ENCODE measurements at places on chromosomes 3 and 15.

DNA sequence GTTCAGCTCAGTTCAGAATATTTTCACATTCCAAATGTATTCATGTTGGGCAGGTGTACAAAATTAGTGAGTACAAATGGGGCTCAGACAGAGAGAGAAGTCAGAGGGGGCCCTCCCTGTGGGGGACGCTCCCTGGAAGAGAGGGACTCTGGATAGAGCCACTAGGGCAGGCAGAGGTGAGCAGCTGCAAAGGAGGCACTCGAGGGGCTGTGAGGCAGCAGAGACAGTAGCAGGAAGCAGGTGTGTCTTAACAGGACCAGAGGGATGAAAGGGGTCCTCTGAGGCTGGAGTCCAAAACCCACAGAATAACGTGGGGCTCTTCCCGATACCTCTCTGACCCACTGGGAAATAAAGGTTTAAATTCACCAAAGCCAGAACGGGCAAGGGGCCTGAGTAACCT, 127.1 kb downstream of the MEGF11 start:
- DNase-seq = no peak

DNA sequence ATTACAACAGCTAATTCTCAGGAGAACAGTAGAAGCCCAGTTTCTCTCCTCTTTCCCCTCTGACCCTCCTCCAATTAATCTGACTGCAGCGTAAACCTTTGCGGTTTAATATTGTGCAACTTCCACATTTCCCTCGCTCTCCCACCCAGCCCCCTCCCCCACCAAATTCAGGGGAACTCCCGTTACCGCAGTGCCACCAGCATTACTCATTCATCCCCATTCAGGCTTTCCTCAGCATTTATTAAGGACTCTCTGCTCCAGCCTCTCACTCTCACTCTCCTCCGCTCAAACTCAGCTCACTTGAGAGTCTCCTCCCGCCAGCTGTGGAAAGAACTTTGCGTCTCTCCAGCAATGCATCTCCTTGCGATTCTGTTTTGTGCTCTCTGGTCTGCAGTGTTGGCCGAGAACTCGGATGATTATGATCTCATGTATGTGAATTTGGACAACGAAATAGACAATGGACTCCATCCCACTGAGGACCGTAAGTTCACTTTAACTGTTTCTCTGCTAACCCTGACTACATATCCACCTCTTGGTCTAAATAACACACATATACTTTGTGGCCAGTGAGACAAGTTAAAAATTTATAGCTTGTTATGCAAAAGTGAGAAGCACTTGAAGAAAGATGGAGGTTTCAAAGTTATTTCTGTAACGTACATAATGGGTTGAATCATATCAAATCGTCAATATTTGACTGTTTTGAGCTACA, at the start of gene PTX3:
PTX3 (plus strand) TSS at position 268 of the 709 bp plus-strand sequence; CDS start at position 352, 84 bp downstream.
- DNase-seq = no peak

DNA sequence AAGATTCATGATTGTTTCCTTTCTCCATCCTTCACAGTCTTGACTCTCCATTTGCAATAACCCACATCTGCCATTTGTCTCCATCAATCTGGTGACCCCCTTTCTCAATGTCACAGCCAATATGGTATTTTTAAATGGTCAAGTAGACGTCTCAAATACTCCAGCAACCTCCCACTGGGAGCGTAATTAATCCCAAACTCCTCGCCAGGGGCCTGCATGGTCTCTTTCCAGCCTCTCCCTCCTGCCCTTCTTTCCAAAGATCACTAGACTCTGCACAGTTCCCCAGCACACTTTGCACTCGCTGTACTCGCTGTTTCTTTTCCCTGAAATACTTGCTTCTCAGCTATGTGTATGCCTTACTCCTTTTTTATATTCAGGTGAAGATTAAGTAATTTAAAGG, 115.3 kb downstream of the PLCH1 start:
- DNase-seq = no peak

- DNase-seq = no peak
These were observed 440 bp downstream of the PRTG start for GRCh38 chr15:55742498-55742926.

DNA sequence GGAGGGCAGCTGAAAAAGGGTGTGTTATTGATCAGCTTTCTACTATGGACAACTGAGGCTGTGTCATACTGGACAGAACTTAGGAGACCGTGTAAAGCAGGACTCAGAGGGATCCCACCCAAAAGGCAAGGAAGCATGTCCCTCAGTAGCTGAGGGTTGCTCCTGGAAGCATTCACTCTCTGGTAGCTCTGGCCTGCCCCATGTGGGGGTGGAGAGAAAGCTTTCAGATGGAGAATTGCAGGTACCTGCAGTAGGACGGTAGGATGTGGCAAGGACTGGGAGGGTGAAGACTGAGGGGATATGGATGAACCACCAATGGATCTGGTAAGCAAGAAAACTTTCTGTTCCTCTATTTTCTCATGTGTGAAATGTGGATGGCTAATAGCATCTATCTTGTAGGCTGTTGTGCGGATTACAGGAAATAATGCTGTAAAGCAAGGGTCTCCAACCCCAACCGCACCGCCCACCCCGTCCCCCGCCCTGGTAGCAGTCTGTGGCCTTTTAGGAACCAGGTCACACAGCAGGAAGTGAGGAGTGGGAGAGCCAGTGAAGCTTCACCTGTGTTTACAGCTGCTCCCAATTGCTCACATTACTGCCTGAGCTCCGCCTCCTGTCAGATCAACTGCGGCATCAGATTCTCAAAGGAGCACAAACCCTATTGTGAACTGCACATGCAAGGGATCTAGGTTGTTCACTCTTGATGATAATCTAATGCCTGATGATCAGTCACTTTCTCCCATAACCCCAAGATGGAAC, 157.7 kb upstream of the PROK2 start:
- no peak for DNase-seq

DNA sequence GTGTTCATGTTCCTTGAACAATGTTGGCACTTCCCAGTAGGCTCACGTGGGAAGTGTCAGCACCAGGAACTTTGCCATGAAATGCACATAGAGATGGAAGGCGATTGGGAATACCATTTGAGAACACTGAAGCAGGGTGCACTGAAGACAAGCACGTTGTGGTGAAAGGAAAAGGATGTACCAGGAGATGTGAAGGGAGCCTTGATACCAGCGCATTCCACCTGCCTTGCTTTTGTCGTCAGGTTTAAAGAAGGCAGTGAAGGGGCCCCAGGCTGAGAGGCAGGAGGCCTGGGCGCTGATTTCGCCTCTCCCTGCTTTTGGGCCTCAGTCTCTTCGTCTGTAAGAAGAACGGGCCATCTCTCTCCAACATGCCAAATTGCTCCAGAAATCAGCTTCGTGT, 194.5 kb upstream of the HES1 start:
- DNase-seq = no peak

GRCh38 chr15:83610132-83610531, 43.8 kb upstream of the ADAMTSL3 start:
- DNase-seq = no peak

DNA sequence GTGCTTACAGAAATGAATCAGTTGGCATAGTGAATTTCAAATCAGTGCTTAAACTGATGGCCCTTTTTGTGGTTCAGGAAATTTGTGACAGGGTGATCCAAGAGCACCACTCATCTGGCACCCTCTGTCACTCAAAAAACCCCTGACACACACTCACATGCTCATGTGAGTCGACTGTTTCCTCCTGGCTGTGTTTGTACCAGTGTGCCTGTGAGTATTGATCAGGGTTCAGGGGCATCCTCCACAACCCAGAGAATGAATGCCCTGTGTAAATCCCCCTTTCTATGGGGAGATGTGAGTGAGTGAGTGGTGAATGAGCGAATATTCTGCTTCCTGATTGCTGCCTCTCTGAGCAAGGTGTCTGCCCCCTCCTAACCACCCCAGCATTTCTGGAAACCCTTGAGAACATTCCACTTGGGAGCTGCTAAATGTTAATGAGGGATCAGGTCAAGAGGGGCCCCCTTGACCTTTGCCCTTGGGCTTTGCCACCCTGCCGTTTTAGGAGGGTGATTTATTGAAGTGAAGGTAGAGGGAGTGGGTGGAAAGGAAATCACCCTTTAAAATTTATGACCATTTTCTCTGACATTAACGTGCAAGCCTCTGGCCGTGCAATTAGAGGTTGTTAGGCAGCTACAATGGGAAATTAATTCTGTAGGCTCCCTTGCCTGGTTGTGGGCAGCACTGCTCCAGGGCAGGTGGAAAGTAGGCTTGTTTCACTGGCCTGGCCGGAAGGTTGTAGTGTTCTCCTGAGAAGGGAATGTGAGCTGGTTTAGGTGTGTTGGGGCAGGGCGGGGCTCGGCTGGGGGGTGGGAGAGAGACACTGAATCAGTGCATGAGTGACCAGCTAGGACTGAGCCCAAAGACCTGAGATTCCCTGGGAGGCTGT, 87.2 kb downstream of the SLCO3A1 start:
- no peak for DNase-seq

DNA sequence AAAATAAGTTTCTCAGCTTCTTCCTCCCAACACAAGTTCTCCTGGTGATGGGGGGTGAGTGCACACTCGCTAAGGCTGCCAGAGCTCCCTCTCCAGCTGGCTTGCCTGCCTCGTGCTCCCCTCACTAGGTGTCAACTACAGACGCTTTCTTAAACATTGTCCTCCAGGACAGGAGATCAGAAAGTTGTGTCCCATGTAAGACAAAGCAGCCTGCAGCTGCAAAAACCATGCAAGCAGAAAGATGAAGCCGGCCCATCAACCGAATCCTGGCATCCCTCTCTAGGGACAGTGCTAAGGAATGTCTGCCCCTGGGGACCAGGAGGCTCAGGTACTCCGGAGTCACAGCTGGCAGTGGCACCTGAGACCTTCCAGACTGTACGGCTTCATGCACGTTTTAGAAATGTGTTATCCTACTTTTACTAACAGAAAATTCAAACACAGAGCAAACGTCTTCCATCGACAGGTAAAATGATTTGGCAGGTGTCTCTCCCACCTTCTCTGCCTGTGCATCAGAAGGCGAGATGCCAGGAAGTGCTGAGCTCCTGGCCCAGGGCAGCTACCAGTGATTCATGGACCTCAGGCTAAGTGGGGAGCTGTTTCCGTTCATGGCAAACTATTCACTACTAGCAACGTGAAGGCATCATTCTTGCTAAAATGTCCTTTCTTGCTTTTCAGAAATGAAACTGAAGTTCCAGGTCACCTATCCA, 246.1 kb downstream of the ADAMTS17 start:
- DNase-seq = no peak

DNA sequence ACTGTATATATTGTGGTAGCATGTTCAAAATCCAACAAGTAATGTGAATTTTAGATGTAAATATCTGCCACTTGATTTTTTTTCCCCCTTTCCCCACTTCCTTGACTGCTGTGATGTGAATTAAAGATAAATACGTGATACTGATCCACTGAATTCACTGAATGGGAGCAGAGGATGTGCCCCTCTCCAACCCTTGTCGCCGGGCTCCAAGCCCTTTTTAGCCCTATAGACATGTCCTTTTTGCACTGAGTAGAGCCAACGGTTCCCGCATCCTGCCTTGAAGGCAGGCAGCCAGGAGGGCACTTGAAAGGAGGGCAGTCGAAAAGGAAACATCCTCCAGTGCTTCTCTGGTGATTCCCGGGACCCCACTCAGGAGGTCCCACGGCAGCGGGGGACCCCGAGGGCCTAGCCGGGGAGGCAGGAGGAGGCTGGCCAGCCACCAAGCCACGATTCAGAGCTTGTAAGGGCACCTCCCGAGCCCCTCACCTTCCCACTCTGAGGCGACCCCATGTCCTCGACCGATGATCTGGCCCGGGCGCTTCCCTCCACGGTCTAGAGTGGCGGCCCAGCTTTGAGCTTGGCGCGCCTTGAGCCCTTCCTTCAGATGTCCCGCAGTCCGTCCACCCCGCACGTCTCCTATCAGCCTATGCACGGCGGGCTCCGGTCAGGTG, 901 bp upstream of the MANF start:
- DNase-seq = no peak

DNA sequence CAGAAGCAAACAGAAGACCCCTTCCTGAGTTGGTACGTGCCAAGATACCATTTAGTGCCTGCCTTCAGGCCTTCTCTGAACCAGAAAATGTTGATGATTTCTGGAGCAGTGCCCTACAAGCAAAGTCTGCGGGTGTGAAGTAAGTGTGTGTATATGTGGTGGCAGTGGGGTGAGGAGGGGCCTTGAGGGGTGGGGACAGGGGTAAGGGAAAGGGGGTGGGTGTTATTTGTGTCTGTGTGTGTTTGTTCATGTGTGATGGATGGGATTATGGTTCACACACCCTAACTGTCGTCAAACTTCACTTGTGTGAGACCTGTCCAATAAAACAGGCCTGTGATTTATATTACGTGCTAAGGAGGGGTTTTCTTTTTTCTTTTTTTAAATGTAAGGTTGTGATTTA, 92.2 kb downstream of the USP13 start:
- no peak for DNase-seq

DNA sequence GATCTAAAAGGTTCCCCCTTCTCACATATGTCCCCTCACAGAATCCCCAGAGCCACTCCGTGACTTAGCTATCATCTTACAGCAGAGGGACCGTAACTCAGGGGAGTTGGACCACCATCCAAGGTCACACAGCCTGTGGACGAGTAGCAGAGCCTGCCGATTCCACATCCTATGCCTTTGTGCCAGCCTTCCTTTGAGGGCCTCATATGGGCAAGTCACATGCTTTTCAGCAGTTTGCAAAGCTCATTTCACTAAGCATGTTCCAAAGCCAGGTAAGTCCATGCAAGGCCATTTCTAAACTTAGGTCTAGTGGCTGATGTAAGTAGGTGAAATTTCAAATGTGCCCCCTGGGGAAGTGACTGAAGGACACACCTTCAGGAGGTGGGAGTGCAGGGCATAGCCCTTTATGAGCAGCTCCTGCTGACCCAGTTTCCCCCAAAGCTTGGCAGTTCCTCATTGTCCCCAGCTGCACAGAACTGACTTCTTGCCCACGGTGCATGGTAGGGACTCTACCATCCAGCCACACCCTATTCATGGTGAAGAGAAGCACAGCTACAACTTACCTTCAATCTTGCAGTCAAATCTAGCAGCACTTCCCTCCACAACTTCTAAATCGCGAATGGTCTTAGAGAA, 33.3 kb upstream of the HACD2 start:
- DNase-seq = no peak

DNA sequence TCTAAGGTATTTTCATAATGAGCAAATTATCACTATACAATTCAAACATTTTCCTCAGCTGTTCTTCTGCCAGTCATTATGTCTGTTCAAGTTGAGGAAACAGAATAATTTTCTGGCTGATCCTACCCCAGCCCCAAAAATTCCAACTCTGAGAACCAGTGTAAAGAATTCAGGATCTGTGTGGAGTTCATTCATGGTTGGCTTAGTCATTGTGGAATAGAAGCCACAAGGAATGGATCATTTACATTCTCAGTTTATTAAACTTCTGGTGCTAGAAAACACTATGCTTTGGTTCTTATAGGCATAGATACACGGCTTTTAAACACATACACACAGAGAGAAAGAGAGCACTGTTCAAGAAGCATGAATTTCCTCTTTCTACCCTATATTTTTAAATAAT, 134.6 kb downstream of the CMSS1 start:
- DNase-seq = no peak

GRCh38 chr3:34077417-34078195, 279.2 kb downstream of the PDCD6IP start:
- no peak for DNase-seq

DNA sequence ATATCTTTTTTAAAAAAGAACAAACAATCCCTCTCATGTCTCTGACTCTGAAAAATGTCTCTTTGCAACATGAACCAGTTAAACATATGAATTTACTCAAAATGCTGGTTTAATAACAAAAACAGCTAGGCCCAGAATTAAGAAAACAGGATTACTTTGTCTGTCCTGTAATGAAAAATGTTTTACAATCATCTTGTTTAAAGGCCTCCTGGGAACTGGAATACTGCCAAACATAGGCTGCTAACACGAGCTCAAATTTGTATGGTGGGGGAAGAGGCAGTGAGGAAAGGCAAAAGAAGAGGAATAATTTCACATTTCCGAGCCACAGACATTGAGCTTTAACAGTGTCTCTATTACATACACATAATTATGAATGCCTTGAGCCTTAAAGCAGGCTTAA, 61.7 kb upstream of the PPIB start:
- DNase-seq = no peak

GRCh38 chr3:119974656-119975055, 119.6 kb downstream of the GSK3B start:
- DNase-seq = no peak

Measured in stimulated activated CD4-positive, alpha-beta T cell treated with anti-CD3 and anti-CD28 coated beads, TNF-alpha, amount 100 ng/mL, for 1 hour (primary cell).